ENCODE measurements at places on chromosomes 7 and 10.
A peak's percentile ranks its signal among the peaks of the same experiment; 100 is the strongest.

- DNase-seq = no peak
These were observed 192.3 kb upstream of the PRSS58 start for GRCh38 chr7:142450206-142450605.

DNA sequence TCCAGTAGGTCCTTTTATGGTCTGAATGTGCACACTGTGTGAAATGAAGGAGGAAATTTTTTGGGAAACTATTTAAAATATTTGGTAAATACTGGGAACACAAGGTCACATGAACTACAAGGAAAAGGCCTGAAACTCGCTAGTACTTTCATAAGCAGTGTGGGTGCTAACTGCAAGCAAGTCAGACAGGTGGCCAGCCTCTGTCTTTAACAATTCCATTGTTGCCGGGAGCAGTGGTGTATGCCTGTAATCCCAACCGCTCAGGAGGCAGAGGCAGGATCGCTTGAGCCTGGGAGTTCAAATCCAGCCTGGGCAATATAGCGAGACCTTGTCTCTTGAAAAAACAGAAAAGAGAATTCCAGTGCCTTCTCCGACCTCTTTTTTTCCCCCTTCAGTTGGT is 37.5 kb downstream of the SMURF1 start:
- DNase-seq = no peak

GRCh38 chr10:111161109-111161874 is 84.5 kb downstream of the ADRA2A start:
- DNase-seq = no peak

- DNase-seq = no peak
These were observed 83.9 kb upstream of the UNC5B start for GRCh38 chr10:71128311-71128980.

DNA sequence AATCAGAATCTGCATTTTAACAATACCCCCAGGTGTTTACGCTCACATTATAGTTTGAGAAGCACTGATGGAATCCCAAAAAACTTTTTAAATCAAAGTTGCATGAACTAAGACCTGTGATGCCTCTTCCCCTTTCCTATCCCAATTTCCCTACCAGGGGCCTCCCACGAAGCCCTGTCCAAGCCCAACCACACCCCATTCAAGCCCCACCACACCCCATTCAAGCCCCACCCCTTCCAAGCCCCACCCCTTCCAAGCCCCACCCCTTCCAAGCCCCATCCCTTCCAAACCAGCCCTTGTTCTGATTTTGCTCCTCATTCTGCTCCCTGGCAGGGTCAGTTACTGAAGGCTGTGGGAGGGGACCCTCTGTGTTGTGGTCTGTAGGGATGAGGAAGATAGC is 9.8 kb upstream of the AQP1 start:
- no peak for DNase-seq

- DNase-seq = no peak
These were observed 128.5 kb upstream of the VKORC1L1 start for GRCh38 chr7:65744406-65744805.

- no peak for DNase-seq
These were observed 13.0 kb downstream of the LHPP start for GRCh38 chr10:124474514-124475070.

- no peak for DNase-seq
These were observed 63.1 kb downstream of the DLG5 start for GRCh38 chr10:77863446-77863845.

- no peak for DNase-seq
These were observed 488.8 kb upstream of the MKI67 start for GRCh38 chr10:128614802-128615553.

- DNase-seq = no peak
These were observed 115.9 kb downstream of the GPR85 start for GRCh38 chr7:112970771-112971170.

DNA sequence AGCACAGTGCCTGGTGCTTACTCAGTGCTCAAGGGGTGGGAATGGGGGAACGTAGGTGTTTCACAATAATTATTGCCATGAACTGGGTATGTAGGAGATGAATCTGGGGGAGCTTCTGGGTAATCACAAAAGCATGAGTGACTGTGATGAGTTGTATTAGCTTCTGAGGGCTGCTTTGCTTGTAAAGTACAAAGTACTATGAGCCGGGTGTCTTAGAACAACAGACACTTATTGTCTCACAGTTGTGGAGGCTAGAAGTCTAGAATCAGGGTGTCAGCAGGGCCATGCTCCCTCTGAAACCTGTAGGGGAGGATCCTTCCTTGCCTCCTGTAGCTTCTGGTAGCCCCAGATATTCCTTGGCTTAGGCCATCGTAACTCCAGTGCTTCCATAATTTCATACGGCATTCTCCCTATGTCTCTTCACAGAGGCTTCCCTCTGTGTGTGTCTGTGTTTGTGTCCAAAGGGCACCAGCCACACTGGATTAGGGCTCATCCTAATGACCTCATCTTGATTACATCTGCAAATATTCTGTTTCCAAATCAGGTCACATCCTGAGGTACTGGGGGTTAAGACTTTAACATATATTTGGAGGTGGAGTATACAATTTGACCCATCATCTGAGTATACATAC is 84.8 kb upstream of the AGBL3 start:
- no peak for DNase-seq

DNA sequence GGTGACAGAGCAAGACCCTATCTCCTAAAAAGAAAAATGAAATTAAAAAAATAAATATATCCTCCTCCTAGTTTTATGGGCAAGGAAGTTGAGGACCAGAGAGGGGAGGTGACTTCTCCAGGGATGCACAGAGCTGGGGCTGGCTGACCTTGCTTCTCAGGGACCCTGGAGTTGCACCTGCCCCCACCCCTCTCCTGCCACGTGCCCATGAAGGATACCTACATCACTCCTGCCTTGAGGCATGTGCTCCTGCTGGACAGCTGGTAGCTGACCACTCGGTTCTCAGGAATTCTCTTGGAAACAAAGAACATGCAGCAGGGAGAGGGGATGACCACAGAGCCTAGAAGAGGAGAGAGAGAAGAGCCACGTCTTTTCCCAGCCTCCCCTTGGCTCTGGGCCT is 522 bp downstream of the CCL24 start:
- DNase-seq = no peak

DNA sequence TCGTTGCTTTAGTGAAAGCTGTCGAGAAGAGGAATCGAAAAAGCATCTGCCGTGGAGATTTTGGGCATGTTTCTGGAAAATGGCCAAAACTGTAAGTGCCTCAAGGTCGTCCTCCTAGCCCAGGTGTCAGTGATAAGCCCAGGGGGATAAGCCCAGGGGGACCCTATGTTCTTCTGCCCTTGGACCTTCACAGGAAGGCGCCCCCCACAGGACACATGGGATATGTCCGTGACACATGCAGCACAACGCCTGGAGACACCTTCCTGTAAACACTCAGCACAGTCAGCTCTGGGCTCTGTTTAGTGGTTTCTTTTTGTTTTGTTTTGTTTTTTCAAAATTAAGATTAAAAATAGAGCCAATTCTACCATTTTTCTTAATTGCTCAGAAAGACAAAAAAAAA is 272.7 kb downstream of the KLF6 start:
- DNase-seq = no peak

DNA sequence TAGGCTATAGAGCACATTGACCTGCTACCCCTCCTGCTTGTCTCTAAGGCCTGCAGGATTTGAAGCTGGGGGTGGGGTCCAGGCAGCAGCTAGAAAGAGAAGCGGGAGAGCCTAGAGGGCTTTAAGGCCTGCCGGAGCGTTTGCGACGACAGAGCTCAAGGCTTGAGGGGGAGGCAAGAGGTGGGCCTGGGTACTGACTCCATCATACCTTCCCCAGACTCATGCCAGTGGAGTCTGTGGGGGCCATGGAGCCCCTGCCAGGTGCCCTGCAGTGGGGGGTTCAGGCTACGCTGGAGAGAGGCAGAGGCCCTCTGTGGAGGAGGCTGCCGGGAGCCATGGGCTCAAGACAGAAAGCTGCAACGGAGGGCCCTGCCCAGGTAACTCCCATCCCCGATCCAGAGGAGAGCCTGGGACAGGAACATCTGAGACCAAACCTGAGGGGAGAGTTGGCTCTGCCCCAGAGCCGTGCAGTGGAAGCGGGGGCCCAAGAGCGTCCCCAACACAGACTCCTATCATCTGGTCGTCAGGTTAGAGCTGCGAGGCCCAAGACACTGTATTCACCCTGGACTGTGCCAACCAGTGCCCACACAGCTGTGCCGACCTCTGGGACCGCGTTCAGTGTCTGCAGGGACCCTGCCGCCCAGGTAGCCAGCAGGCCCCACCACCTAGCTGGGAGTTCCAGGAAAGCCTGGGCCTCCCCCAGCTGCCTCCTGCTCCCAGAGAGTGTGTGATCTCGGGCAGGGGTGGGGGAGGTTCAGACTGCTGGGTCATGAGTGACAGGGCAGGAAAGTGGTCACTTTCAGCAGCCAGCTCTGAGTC is 13.2 kb upstream of the ZNF862 start:
- peak; percentile 54 for DNase-seq

GRCh38 chr10:111504376-111504775 is 427.5 kb downstream of the ADRA2A start:
- DNase-seq = no peak

DNA sequence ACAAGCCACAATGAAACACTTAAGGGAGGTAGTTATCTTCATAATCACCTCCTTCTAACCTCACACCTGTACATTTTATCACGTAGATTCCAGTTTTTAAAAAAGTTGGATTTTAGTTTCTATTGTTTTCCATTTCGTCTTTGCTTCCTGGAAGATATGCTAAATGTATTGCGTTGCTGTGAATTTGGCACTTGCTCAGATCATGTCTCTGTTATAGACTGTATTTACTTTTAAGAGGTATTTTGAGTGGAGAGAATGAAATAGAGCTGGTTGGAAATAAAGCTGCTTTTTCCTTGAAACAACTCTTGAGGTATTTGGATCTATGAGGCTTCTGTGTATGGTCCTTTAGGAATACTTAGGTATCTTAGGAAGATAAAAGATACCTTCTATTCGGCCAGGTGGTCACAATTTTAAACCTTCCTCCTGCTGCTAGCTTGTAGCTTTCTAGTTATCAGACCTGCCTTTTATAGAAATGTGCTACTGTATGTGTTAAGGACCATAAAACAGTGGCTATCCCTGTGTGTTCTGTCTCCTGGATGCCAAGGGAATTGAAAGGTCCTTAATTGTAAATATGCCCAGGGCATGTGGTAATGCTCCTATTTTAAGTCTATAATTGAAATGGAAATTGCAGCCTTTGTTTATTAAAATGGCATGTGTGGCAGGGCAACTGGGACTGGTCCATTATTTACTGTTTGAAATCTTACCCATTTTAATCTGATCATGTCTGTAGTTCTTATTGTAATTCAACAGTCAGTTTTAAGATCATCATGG is 147.7 kb downstream of the SND1 start:
- no peak for DNase-seq

DNA sequence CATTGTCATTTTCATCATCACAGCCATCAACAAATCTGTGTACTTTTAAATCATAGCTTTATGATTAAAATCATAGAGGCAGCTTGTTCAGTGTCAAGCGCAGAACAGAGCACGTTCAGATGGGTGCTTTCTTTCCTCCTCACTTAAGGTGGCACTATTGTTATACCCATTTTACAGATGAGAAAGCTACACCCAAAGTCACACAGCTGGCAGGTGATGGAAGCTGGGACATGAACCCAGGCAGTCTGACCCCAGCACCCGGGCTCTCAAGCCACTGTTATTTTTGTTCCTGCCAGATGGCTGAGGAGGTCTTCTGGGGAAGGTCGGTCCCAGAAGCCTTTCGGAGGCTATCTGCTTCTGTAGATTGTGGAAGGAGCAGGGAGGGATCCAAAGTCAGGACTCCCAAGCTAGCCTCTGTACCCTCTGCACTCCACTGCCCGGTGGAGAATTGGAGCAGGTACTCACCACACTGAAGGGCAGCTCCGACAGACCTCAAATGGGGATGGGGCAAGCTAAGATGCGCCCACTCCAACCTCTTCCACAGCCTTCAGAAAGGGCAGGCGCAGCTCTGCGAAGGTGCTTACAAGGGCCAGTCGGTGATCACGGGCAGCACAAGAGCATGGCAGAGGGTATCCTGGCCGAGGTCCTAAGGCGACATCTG is 610 bp downstream of the AVPI1 start:
- DNase-seq = no peak

- DNase-seq = no peak
These were observed 58.7 kb upstream of the VSTM2A start for GRCh38 chr7:54483523-54483922.

Data from upper lobe of right lung (tissue), 1 donor.